GM12891 (cell line): ENCODE measurements at places on chromosomes 2 and 18.

DNA sequence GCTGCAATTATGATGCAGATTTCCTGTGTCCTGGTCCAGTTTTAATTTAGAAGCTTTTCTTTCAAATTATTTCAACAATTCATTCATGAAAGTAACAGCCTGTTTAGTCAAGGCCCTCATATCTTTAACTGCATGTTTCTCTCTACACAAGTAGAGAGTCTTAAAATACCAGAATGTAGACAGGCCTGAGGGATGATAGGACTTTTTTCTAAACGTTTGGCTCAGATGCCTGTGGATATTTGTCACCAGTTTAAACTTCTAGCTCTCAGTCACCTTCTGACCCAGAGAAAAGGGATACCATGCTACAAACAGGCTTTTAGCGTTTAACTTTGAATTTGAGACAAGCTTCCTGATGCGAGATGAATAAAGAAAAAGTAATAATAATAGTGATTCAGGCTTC is 15.7 kb downstream of the COL5A2 start:
- DNase-seq, result no peak

GRCh38 chr2:195741191-195741590 is 84.2 kb downstream of the SLC39A10 start:
- DNase-seq, result no peak

DNA sequence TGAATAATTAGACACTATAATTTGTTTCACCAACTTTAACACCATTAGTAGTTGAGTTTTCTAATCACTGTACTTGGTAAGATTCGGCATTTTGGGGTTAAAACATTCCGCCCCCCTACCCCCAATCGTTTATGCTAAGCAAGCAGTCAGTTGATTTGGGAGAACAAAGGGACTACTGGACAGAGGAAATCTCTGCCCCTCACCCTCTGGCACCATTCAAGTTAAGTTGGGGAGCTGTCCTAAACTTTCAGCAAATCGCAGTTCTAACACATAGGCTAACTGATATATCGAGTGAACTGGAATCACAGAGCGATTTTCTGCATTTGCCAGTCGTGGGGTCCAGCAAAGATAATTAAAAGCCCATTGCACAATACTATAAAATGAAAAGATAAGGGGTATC is 5.6 kb downstream of the KLF7 start:
- DNase-seq, result no peak

DNA sequence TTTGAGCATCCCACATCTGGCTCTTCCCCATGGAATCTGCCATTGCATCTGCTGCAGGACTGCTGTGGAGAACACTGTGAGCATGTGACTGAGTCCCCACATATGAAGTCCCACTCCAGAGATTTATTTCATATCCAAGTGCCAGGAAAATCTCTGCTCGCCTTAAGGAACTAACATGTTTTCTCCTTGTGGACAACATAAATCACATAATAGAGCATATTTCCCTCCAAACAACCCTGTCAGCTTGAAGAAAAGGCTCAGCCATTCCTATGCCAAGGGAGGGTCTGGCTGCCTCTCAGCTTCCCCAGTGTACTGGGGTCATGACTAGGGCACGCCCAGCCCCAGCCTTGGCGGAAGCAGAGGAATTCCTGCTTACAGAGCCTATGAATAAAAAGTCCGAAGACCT is 193.7 kb downstream of the DNER start:
- no peak for DNase-seq

GRCh38 chr2:205324355-205324754 is 357.9 kb upstream of the NRP2 start:
- no peak for DNase-seq

- DNase-seq, result no peak
These were observed 203.5 kb downstream of the LPIN1 start for GRCh38 chr2:11949732-11950523.
